ENCODE measurements at places on chromosomes 2 and 18.

- no peak for DNase-seq
Measured at GRCh38 chr18:11066038-11066437, 83.3 kb downstream of the PIEZO2 start.

DNA sequence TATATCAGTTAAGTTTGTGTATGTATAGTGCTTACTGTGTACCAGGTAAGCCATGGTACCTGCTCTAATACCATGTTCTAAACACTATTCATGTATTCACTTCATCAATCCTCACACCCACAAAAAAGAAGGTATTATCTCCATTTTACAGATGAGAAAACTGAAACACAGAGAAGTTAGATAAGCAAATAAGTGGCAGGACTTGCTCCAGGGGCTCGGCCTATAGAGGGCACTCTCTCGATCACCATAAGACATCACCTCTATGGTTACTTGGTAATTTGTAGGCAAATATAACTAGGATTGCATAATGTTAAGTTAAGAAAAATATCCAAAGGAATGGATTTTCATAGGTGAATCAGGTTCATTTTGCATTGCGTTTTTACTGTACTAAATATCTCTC is 118.1 kb upstream of the FN1 start:
- no peak for DNase-seq

GRCh38 chr18:48228301-48228715 is 180.9 kb downstream of the ZBTB7C start:
- DNase-seq, result no peak

DNA sequence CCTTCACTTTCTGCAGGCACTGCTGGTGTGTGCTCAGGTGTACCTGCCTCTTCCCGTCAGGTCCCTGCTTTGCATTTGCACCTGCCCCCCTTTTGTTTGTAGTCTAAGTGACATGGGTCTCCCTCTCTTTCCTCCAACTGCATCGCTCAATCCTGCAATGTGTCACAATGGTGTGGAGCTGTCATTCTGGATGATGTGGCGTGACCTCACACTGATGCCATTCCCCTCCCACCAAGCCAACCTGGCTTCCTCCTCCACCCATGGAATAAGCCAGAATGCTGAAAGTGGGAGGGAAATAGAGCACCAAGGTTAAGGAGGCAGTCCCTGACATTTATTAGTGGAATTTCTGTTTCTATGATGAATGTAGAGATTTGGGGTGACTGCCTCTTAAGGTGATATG is 156.7 kb downstream of the ZBTB7C start:
- no peak for DNase-seq

DNA sequence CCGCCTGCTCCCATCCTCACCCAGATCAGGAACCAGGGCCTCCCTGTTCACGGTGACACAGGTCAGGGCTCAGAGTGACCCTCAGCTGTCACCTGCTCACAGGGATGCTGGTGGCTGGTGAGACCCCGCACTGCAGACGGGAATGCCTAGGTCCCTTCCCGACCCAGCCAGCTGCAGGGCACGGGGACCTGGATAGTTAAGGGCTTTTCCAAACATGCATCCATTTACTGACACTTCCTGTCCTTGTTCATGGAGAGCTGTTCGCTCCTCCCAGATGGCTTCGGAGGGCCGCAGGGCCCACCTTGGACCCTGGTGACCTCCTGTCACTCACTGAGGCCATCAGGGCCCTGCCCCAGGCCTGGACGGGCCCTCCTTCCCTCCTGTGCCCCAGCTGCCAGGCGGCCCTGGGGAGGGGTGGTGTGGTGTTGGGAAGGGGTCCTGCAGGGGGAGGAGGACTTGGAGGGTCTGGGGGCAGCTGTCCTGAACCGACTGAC is 31.7 kb downstream of the GPC1 start:
- DNase-seq, result peak; percentile 19

DNA sequence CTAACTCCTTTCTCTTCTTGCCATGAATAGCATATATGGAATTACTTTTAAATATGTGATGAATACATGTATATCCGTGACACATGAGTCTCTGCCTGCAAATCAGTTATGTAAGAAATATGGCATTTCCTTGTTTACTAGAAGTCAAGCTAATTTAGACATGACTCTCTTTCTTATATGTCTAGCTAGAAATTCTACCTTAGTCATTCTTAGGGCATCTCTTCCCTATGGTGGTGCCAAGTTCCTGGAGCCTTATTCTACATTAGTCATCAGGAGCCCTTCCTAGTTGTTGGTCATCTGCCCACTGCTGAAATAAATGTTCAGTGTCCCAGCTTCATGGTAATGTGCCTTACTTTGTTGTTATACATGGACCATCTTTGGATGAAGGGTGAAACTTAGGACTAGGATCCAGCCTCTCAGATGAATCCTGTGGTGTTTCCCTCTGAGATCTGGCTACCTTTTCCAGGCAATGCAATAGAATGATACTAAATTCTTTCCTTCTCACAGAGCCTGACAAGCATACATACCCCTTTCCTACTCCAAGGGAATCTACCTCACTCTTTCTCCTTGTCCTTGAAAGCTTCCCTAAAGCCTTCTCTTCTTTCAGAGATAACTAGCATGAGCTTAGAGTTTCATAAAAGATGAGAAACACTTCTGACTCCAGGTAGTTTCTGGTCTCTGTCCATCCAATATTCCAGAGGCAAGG is 415.3 kb upstream of the VWC2L start:
- DNase-seq, result no peak

GRCh38 chr18:39491408-39491807 is 1925.8 kb upstream of the CELF4 start:
- no peak for DNase-seq

DNA sequence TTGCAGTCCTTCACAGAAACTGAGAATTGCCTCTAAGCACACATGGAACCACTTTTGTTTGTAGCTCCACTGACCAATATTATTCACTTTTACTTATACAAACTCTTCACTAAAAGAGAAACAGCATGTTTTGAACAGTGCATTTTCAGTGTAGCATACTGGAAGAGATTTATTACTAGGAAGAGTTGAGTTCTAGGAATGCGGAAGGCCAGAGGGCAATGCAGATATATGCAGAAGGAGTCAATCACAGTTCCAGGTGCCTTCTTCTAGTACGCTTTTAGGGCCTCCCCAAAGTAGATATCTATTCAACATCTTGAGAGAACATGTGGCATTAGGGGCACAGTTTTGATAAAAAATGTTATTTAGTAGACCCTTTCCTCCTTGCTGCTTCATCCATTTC is 1654.0 kb upstream of the ZEB2 start:
- DNase-seq, result no peak

DNA sequence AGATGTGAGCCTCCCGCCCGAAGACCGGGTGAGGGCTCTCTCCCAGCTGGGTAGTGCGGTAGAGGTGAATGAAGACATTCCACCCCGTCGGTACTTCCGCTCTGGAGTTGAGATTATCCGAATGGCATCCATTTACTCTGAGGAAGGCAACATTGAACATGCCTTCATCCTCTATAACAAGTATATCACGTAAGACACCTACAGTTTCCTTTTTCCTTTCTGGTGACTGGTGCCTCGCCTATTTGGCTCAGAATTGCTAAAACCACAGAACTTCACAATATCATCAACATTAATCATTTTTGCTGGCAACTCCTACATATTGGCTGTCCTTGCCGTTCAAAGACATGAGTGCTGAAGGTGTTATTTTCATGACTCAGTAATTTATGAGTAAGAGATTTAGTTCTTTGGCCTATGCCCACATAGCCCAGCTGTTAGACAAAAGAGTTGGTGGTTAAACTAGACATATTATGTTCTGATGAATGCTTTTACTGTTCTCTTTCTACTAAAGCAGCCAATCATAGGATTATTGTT is 2.2 kb downstream of the STAMBP start:
- no peak for DNase-seq

- DNase-seq, result peak; percentile 49
Measured at GRCh38 chr2:202377207-202377761, 1.2 kb downstream of the BMPR2 start.

GRCh38 chr2:46458763-46459500 is 20.4 kb upstream of the TMEM247 start:
- no peak for DNase-seq

DNA sequence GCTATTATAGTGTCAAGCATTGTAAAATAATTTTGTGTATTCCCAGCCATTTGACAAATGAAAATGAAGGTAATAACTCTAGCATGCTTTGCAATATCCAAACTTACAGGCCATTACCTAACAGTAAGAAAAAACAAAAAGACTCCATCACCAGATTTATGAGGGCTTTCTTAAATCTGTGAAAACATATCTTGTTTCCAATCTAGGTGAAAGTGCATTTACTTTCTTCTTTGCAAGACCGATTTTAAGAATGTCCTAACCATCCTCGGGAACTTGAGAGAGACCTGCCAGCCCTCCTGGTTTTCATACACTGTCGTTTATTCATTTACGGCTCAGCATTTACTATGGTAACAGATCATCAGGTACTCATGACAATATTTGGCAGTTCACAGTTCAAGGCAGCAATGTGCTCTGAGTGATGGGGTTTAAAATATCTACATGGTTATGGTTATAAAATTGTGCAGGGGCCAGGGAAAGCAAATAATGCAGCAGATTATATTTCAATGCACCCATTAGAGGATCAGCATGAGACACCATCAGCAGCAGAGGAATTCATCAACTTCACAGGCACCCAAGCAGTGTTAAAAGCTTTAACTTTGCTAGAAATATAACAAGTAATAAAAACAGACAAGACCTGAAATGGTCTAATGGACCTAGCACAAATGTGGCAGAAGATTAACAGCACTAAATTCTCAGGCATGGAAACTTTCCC is 34.4 kb upstream of the PARD3B start:
- no peak for DNase-seq

DNA sequence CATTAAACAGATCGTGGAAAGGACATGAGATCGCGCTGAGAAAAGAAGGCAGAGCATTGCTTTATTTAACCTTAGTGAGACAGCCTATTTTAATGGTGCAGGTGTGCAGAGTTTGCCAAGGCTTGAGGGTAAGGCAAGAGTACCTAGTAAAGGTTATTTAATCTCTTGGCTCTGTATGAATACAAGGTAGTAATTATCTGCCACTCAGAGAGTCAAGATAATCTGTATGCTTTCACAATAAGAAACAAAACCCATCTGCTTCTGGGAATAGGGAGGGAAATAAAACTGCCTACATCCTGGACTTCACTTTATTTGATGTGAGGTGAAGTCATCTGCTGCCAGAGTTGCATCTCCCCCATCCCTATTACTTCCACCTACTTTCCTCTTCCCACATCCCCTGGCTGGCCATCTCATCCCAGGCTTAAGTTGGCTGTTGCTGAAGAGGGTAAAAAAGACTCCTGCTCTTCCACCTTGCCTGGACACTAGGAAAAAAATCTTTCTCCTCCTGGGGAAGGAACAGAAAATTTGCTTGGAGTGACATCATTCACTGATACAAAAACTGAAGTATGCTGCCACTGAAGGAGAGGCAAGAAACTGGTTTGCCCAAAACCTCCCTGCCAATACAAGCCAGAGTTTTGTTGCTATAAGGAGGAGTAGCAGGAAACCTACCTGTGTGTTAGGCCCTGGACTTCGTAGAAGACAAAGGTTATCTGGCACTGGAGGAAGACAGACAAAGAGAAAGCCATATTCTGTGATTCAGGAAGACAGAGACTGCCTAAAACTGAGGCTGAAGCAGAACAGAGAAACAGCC is 35.8 kb upstream of the ARHGAP25 start:
- DNase-seq, result no peak

- no peak for DNase-seq
Measured at GRCh38 chr18:13247506-13247905, 28.9 kb downstream of the LDLRAD4 start.

GRCh38 chr2:13916066-13916465 is 716.5 kb upstream of the LRATD1 start:
- no peak for DNase-seq
